CD4-positive, alpha-beta memory T cell (primary cell): ENCODE measurements at places on chromosomes 7 and 10. TPM values are rescaled to one million over a fixed set of nuclear protein-coding genes. Genes with fewer than 3 reads are reported as not detected.
A peak's percentile ranks its signal among the peaks of the same experiment; 100 is the strongest.

Gene CALML5
- not detected for polyA plus RNA-seq

Gene BEND7
- not detected for polyA plus RNA-seq

Gene SLC18A3
- not detected for polyA plus RNA-seq

Gene C10orf67
- 0.16 TPM for polyA plus RNA-seq

Gene SNX10
- 26.4 TPM for polyA plus RNA-seq

Gene CYP3A4
- polyA plus RNA-seq = not detected

DNA sequence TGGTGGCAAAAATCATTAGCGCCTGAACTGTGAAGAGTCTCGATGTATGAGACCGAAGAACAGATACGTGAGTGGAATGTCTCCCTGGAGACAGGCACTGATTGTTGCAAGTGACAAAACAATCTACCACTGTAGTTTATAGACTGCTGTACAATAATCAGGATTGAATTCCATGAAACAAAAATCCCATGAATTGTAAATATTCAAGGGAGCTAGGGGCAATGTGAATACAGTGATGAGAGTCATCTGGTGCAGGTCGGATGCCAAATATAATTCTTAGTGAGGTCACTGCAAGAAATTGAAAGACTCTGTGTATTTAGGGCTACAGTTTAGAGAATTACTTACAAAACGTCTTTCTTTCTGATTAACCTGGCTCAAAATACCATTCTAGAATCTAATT is 594.4 kb upstream of the VSTM2A start:
- H3K4me3 ChIP-seq = no peak overlapping the region
- H3K27me3 ChIP-seq = no peaks in the 10 kb centered on the region
- no peak overlapping the region for H3K27ac ChIP-seq
- no peak for DNase-seq
- H3K36me3 ChIP-seq = no peaks in the 10 kb centered on the region

DNA sequence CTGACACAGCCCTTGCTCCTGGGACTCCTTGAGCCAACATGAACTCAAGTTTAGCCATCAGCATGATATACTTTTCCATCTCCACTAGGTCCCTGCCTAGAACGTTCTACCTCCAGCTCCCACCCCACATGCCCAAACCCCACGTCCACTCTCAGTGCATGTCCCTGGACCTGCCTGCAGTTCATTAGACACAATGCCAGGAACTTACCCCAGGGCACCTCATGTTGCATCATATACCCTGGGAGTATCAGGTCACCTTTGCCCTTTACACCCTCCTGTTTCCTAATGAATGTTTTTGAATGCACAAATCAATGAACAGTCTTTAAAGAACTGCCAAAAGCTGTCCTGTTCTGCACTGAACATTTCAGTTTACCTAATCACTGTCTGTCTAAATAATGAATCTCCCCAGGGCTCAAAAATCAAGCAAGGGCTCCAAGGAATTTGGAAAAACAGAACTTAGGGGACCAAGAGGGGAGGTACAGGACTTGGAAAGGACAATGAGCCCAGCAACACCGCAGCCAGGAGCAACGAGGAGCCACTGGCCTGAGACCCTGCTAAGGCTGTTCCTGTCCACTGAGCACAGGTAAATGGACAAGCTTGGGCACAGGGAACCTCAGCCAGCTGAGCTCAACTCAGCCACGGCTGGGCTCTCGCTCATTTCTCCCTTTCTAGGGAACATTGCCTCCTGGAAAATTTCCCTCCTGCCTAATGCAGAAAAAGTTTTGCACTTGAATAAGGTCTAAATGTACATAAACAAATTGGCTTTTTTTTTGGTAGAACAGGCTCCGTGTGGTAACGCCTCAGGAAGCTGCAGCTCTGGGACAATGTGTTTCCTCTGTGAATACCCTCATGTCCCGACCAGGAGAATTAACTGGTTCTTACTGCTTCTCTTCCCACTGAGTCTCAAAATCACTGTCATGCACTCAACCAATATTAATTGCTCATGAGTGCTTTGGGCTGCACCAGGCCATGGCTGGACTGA is 7.4 kb downstream of the MAT1A start:
- no peaks in the 10 kb centered on the region for H3K27me3 ChIP-seq
- DNase-seq = no peak
- H3K4me3 ChIP-seq = no peak overlapping the region
- no peaks in the 10 kb centered on the region for H3K4me1 ChIP-seq
- H3K36me3 ChIP-seq = no peaks in the 10 kb centered on the region

DNA sequence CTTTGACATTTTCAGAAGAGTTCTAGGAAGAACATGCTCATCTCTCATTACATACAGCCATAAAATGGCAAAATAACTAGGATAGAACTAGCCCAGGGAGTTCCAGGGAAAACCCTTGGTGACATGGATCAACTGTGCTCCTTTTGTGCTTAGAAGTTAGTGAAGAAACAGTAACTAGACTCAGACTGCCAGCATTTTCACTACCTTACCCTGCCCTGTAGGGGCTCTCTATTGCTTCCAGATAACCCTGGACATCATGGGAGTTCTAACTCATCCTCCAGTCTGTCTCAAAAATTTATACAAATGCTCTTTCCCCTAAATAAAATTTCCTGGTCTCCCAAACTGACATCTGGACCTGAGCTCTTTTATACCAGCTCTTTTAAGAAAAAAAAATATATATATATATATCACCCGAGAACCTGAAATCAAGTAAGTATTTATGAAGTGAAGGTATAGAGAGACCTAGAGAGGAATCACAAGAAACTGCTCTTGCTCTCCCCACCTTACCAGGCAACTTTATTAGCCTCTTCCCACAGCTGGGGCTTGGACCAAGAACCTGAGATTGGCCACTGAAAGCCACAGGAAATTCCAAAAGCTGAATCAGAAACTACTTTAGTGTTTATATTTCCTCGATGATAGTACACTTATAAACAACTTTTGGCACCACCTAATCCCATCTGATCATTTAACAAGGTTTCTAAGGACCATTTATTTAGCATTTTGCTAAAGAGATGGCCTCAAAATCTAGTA is 101.4 kb downstream of the RELN start:
- H3K4me3 ChIP-seq = no peak overlapping the region
- no peaks in the 10 kb centered on the region for H3K36me3 ChIP-seq
- no peak overlapping the region for H3K27ac ChIP-seq
- DNase-seq = no peak

DNA sequence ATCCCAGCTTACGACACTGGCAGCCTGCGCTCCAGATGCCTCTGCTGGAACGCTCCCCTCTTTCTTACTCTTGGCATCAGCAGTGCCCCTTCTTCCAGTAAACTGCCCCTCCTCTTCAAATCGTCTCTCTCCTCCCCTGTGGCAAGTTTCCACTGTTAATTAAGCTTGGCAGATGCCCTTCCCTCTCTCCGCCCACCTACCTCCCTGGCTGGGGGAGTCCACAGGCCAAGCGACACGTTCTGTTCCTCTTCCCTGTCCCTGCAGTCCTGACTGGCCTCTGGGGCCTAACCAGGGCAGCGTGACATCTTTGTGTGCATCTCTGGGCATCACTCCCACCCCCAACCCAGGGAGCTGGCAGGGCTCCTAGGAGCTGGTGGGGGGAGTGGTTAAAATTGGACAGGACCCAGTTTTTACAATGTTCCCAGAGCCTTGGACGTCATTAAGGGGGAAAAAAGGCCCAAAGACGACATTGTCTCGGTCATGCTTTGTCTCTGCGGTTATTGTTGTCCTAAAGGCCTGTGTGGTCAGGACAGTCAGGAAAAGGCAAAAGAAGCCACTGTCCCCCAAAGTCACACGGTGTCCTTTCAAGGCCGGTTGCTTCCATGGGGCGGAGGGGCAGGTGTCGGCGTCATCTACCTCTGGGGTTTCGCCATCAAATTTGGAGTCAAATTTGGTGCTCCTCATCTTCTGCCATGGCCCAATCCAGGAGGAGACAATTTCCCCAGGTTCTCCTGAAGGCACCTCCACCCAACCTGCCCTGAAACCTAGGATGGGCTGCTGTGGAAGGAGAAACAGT is 54.2 kb downstream of the DLG5 start:
- no peak overlapping the region for H3K4me3 ChIP-seq
- no peak overlapping the region for H3K27ac ChIP-seq
- no peaks in the 10 kb centered on the region for H3K36me3 ChIP-seq
- no peak for DNase-seq

GRCh38 chr10:74624501-74624900 is 201.9 kb upstream of the KAT6B start:
- no peak overlapping the region for H3K4me3 ChIP-seq
- H3K4me1 ChIP-seq = no peaks in the 10 kb centered on the region
- no peaks in the 10 kb centered on the region for H3K36me3 ChIP-seq
- H3K27me3 ChIP-seq = no peaks in the 10 kb centered on the region
- no peak overlapping the region for H3K27ac ChIP-seq

DNA sequence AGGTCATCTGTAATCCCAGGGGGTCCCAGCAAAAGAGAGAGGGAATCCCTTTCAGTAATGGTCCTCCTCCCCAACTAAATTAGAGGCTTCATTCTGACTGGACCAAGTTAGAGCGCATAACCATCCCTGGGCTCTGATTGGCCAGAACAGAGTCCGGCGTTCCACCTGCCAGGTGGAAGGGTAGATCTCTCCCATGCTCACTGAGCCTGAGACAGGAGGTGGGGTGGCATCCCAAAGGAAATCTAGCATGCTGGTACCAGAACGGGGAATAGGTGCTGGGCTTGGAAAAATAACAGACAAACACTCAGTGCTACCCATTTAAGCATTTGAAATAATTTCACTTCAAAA is 21.0 kb upstream of the TSPAN33 start:
- no peaks in the 10 kb centered on the region for H3K36me3 ChIP-seq
- H3K4me3 ChIP-seq = no peak overlapping the region
- DNase-seq = no peak

GRCh38 chr7:29454899-29455451 is 108.7 kb upstream of the PRR15 start:
- no peaks in the 10 kb centered on the region for H3K4me1 ChIP-seq
- H3K27ac ChIP-seq = no peak overlapping the region
- H3K36me3 ChIP-seq = no peaks in the 10 kb centered on the region
- no peaks in the 10 kb centered on the region for H3K27me3 ChIP-seq

- H3K27me3 ChIP-seq = no peaks in the 10 kb centered on the region
- H3K27ac ChIP-seq = no peak overlapping the region
- peak; percentile 16 for DNase-seq
- no peaks in the 10 kb centered on the region for H3K4me1 ChIP-seq
Observed at GRCh38 chr7:45890902-45891461, 2.7 kb downstream of the IGFBP1 start.

- H3K27ac ChIP-seq = no peak overlapping the region
- H3K4me3 ChIP-seq = no peak overlapping the region
- no peaks in the 10 kb centered on the region for H3K4me1 ChIP-seq
- no peaks in the 10 kb centered on the region for H3K27me3 ChIP-seq
- DNase-seq = no peak
Observed at GRCh38 chr7:145327646-145328045, 491.8 kb upstream of the TPK1 start.

DNA sequence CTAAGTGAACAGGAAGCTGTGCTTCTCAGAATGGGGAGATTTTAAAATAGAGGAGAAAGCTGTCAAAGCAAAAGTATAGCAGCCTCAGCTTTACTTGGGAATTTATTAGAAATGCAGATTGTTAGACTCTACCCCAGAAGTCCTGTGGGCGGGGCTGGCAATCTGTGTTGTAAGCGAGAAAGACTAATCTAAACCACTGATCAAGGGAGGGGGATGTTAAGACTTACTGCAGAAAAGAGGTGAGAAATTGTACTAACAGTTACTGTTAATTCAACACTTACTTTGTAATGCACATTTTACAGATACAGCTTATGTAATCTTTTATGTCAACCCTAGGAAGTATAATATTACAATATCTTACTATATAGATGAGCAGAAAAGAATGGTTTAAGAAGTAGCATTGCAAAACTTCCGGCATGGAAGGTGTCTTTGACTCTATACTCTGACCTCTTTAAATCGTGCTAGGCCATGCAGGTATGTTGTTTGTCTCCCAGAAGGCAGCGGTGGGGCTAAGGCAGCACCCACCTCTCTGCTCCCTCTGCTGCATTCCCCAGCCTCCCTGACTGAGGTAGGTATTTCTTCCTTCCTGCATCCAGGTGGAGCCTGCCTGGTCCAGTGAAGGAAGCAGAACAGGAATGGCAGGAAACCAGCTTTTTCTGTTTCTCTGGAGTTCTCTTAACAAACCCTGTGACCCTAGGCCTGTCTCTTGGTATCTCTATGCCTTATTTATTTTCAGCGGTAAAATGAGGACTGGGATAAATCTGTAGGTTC is 462.2 kb downstream of the AUTS2 start:
- H3K36me3 ChIP-seq = no peaks in the 10 kb centered on the region
- H3K4me1 ChIP-seq = no peaks in the 10 kb centered on the region
- no peak for DNase-seq

GRCh38 chr7:34895202-34895601 is 142.1 kb downstream of the DPY19L1 start:
- no peaks in the 10 kb centered on the region for H3K36me3 ChIP-seq
- no peaks in the 10 kb centered on the region for H3K27me3 ChIP-seq
- no peak for DNase-seq
- H3K4me1 ChIP-seq = no peaks in the 10 kb centered on the region
- H3K27ac ChIP-seq = no peak overlapping the region

GRCh38 chr7:24660546-24660945 is 87.3 kb downstream of the PALS2 start:
- H3K27me3 ChIP-seq = no peaks in the 10 kb centered on the region
- H3K27ac ChIP-seq = no peak overlapping the region
- H3K36me3 ChIP-seq = no peaks in the 10 kb centered on the region
- no peak for DNase-seq
- no peaks in the 10 kb centered on the region for H3K4me1 ChIP-seq
- no peak overlapping the region for H3K4me3 ChIP-seq
